Hematopoietic multipotent progenitor cell (in vitro differentiated cells): ENCODE measurements at places on chromosomes 3 and 15. TPM values are rescaled to one million over a fixed set of nuclear protein-coding genes. Genes with fewer than 3 reads are reported as not detected.

The ALDH1A2 gene
- total RNA-seq = not detected

DNA sequence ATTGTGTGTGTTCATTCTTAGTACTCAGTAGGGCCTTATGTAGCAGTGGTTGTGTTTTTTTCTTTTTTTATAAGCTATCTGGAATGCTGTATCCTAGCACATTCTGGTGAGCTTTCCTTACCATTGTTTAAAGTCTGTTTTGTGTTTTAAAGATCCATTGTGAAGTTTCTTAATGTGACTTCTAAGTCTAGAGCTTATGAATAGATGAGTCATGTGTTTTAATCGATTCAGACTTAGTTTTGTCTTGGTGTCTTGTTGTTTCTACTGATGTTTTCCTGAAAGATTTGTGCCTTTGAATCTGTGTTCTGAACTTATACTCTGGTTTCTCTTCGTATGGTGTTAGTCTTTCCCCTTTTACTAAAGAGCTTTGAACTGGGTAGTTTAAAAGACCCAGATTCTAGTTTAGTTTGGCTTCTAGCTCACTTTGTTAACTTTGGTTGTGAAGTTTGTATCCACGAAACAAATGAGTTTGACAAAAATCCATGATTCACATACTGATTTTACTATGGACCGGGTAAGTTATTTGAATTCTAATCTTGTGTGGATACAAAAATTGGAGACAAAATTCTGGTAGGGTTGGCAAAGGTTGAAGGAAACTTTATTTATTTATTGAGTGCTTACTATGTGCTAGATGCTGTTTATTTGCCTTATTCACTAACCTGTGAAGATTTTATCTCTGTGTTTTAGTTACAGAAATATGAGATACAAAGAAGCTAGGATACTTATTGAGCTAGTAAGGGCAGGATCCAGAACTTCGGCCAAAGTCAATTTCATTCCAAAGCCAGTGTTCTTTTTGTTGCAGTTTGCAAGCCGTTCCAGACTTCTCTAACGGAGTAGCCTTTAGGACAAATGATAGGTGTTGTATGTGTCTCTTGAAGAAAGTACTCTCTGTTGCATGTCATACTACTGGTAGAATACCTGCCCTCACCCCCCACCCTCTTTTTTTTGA lies 24.8 kb downstream of the AKAP13 start:
- no peak for DNase-seq

- DNase-seq = no peak
These were observed 28.2 kb upstream of the USP3 start for GRCh38 chr15:63476229-63476632.

- no peak for DNase-seq
These were observed 55.5 kb upstream of the FSTL1 start for GRCh38 chr3:120506076-120506827.

DNA sequence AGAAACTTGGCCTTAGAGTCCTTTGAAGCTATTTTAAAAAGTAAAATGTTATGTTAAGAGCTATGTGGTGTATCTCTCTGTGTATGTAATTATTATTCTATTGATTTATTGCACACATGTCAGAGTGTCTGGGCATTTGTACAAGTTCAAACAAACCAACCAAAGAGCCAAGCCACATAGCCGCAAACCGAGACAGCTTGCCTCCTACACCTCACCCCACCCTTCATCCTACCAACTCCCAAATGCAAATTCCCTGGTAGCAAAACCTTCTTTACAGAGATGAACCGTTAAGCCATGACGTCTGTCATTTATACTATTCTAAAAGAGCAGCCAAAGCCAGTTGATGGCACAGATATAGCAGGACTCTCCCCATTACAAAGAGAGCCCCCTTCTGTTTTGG lies 332.3 kb downstream of the ERC2 start:
- no peak for DNase-seq

DNA sequence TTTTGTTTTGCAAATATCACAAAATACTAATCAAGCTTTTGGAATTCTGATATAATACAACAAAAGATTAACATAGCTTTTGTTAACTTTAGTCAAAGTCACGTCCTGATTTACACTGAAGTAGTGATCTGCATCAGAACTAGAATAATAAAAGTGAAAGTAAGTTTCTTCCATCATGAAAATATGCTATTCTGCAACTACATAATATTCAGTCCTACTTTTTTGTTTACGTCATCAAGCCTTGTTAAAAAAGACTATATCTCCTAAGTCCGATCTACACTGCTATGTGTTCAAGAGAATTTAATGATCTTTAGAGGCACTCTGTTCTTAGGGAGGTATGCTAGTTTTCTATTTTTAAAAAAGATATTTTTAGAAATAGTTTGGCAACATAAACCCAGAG lies 330.1 kb downstream of the ARPP21 start:
- DNase-seq = no peak

The GUCA1C gene
- not detected for total RNA-seq

DNA sequence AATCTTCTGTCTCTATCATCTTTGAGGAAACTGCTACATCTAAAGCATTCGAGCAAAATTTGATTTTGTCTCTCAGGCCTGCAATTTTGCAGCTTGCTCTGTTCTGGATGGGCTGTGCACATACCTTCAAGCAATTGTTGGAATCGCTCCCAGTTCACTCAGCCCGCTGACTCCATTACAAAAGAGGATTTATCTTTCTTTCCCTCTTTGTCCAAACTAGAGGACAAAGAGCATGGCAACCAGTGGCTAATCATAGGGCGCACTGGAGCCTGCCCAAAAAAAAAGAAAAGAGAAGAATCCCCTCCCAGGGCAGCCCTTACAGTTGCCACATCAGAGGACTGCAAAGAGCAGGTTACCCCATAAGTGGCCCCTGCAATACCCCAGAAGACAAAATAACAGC lies 49.0 kb upstream of the DUT start:
- no peak for DNase-seq

DNA sequence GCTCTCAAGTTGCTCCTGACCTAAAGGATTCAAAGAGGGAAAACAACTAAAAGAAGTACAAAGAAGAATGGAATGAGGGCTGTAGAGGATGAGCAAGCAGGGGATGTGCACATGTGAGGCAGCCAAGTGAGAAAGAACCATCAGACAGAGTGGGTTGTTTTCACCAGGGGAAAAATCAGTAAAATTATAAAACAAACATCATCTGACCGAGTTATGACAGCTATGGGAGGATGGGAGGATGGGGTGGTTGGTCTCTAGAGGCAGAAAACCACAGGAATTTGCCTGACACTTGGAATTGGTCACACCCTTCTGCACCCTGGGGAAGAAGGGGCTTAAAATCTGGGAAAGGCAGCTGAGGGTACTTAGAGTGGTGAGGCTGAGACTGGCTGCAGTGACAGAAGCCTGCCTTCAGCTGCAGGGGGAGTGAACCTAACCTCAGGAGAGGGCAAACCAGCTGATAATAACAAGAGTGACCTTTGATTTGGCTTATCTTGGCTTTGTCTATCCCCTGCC lies 10.1 kb downstream of the ARHGAP31 start:
- no peak for DNase-seq

GRCh38 chr3:148254402-148254801 lies 443.3 kb upstream of the AGTR1 start:
- no peak for DNase-seq
